Keratinocyte (primary cell): ENCODE measurements at places on chromosomes 4 and X.

- no peak for DNase-seq
Measured at GRCh38 chrX:63513825-63514568, 162.9 kb upstream of the SPIN4 start.

GRCh38 chr4:162984621-162985020 lies 182.1 kb downstream of the NAF1 start:
- no peak for DNase-seq

GRCh38 chrX:10206317-10206716 lies 49.5 kb downstream of the CLCN4 start:
- DNase-seq, result no peak

DNA sequence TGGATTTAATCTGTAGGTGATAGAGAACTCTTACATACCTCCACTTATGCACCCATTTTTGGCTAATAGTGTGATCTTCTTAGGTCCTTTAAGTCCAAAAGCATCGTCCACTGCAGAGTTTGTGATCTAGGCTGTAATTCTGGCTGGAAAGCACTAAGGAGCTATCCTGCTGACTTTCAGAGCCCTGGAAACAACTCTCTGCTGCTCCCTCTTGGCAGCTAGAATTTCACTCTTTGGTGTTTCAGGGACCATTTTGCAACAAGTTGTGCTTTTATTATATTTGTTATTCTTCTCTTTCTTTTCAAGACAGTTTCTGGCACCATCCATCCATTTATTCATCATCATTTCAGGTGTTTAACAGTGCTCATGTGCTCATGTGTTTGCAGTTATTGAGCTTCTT lies 130.0 kb downstream of the RBM46 start:
- DNase-seq, result no peak

- DNase-seq, result no peak
Measured at GRCh38 chr4:143163614-143164013, 21.1 kb upstream of the USP38 start.

DNA sequence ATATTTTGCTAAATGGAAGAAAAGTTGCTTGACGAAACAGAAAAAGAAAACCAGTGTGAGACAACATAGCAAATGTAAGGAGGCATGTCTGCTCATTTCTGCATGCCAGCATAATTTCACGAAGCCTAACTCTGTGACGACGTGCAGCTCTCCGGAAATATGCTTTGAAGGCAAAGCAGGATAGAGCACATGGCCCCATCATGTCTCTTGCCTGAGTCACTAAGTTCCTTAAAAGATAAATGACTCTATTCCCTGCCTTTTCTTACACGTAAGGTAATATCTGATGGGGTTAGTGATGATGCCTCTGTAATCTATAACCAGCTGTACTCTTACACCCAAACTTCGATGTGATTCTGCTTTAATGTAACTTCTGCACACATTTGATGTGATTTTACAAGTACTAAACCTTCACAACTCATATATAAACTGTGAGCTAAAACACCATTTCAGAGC lies 64.5 kb downstream of the ANXA3 start:
- no peak for DNase-seq

GRCh38 chr4:71156616-71157015 lies 163.2 kb downstream of the DCK start:
- DNase-seq, result no peak

DNA sequence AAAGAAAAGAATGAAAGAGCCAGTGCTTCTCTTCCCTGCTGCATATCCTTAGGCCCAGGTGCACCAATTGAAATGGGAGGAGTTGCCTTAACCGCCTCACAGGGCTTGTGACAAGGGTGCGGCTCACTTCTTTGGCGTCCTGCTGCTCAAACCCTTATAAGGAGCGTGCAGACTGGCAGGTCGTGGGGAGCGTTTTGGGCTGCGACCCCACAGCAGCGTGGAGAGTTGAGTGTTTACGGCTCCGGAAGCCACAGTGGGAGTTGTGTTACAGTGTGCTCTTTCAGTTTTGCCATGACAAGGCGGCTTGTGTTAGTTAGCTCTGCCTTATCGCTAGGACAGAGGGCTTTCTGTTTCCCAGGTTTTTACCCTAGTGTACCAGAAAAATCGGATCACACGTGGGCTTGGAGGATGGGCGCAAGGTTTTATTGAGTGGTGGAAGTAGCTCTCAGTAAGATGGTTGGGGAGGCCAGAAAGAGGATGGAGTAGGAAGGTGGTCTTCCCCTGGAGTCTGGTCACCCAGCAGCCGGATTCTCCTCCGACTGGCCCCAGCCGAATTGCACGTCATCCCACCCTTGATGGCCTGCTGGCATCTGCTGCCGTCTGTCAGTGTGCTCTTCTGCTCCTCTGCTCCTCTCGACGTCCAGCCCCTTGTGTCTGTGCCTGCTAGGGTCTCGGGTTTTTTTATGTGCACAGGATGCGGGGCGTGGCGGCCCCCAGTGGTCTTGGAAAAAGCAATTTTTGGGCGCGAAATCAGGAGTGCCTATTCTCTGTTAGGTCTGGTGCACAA lies 718.9 kb downstream of the ARAP2 start:
- DNase-seq, result no peak

DNA sequence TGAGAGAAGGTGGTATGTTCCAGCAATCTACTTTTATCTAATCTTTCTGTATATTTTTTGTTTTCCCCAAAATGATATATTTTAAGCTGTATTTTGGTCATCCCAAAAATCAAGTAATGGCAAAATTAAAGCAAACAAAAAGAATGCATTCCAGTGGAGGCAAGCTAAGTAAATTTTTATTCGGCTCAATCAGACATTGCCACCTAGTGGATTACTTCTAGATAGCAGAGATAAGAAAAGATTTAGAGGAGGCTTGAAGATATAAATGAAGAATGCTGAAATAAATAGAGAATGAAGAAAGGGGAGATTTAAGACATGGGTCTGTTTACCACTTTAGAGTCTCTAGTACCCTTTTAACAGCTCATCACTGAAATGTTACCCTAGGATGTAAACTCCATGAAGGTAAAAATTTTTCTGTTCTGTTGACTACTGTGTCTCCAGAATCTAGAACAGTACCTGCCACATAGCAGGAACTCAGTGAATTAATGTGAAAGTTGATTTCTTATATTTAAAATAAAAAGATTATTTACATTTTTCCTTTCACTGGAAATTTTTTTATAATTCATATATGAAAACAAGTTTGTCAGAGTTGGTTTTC lies 110.9 kb upstream of the ANK2 start:
- DNase-seq, result no peak

- no peak for DNase-seq
Measured at GRCh38 chr4:91840359-91840758, 463.4 kb upstream of the GRID2 start.

- DNase-seq, result no peak
Measured at GRCh38 chrX:41153448-41153847, 68.2 kb downstream of the USP9X start.

DNA sequence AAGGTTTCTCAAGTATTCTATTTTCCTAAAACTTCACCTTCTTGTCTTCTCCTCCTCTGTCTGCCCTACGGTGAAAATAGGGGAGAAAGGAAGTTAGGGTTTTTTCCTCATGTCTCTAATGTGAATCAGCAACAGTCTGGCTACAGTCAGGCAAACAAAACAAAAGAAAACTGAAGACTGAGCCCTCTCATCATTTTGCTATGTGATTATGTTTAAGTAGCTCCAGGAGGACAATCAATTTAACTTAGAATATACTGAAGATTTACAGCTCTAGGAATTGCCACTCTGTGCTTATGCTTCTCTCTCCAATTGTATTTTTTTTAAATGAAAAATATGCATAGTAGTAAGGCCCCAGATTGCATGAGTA lies 316.2 kb downstream of the GPAT3 start:
- DNase-seq, result no peak
